ENCODE measurements at places on chromosomes 2 and 18. TPM values are rescaled to one million over a fixed set of nuclear protein-coding genes. Genes with fewer than 3 reads are reported as not detected.

The RAPGEF4 gene
- 4.5 TPM for total RNA-seq

The SFXN5 gene
- 16.0 TPM for total RNA-seq

The FBXO48 gene
- total RNA-seq: 0.72 TPM

The IL1RN gene
- not detected for total RNA-seq

The KCNK3 gene
- total RNA-seq: not detected

The ZNF521 gene
- total RNA-seq: 181 TPM

All from thoracic aorta endothelial cell (primary cell).